Thyroid gland (tissue), 4 donors: ENCODE measurements at places on chromosomes 7 and 10.

DNA sequence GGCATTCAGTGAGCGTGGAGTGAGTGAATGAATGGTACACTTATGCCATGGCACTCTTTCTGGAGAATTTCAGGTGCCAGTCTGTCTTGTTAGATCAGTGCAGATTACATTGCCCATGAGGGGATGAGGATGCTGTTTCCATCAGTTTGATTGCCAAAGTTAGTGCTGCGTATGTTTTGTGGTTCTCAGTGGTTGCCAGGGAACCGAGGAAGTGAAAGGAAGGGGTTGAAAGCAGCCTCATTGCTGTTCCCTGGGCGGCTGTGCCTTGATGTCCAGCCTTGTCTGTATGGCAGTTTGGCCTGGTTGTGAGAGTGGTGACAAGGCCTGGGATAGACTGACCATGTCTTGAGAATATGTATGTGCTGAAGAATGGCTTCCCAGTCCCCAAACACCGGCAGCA lies 30.2 kb downstream of the WBP1L start:
- DNase-seq = peak; percentile 38

DNA sequence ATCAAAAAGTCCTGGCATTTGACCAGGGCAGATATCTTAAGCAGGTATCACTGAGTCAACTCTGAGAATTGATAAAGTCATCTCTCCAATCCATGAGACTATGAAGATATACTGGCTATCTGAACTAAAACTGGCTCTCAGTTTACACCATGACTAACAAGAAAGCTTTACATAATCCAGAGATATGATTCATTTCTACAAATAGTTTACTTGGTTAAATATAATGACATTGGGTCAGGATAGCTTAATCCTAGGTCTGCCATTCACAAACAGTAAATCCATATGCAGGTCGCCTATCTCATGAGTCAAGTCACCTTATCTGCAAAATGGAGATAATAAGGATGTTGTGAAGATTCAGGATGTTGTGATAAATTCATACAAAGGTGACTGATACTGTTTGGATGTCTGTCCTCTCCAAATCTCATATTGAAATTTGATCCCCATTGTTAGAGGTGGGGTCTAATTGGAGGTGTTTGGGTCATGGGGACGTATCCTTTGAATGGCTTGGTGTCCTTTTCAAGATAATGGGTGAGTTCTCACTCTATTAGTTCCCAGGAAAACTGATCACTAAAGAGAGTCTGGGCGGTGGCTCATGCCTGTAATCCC lies 117.4 kb downstream of the JMJD1C start:
- no peak for DNase-seq

DNA sequence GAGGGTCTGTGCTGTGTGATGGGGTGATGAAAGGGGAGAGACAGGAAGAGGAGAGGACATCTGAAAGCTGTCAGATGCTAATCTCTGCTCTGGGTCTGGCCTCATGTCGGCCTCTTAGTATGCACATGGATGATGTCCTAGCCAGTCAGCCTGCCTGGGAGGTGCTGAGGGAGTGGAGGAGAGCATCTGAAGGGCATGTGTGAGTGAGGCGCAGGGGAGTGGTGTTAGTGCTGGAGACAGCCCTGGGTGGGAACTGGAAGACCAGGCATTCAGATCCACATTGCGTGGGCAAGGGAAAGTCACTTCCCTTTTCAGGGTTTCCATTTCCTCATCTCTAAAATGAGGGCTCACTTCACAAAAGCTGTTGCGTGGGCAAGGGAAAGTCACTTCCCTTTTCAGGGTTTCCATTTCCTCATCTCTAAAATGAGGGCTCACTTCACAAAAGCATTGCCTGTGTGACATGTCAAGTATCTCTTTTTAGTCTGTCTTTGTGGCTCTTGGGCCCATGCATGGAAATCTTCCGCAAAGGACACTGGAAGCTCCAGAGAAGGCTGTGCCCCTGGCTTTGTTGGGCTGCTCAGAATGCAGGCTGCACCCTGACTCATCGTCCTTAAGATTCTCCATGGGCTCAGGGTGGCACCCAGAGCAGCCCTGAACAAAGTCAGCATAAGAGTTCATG lies 10.0 kb downstream of the SFTPD start:
- DNase-seq = no peak

GRCh38 chr7:149765399-149766121 lies 7.8 kb downstream of the ZNF467 start:
- no peak for DNase-seq

GRCh38 chr7:16463949-16464715 lies 1.4 kb downstream of the SOSTDC1 start:
- no peak for DNase-seq

- no peak for DNase-seq
Measured at GRCh38 chr10:80280071-80280800, 9.2 kb downstream of the MAT1A start.

DNA sequence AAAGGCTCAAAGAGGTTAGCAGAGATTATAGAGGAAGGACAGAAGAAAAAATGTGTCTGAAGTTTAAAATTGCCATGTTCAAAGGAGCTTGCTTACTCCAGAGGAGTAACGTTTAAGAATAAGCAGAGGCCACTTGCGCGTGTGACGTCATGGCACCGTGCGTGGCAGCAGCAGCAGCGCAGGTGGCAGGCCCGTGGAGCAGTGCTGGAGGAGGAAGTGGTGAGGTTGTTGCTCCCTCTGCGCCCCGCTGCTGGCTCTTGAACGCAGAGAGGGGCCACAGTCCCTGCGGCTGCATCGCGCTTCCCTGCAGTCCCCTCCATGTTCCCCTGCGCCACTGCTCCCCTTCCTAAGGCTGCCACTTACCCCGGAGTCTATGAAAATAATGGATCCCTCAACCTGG lies 37.5 kb downstream of the GDI2 start:
- peak; percentile 10 for DNase-seq

DNA sequence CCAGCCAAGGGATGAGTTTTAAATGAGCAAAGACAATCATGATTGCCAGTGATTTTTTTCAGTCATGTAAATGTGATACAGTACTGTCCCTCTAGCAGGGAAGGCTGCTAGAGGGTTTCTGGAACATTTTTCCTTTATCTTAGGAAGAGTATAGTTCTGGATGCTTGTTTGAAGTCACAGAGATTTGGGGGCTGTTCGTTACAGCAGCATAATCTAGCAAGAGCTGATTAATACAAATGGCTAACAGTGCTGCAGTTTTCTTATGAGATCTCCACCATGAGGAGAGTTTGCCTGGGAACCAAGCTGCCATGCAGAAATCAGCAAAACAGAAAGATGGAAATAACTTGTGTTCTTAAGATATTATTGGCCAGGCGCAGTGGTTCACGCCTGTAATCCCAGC lies 7.9 kb upstream of the PPA1 start:
- no peak for DNase-seq

GRCh38 chr10:101752241-101752640 lies 23.7 kb downstream of the FGF8 start:
- DNase-seq = no peak

GRCh38 chr10:86165666-86166065 lies 200.9 kb downstream of the GRID1 start:
- DNase-seq = no peak

DNA sequence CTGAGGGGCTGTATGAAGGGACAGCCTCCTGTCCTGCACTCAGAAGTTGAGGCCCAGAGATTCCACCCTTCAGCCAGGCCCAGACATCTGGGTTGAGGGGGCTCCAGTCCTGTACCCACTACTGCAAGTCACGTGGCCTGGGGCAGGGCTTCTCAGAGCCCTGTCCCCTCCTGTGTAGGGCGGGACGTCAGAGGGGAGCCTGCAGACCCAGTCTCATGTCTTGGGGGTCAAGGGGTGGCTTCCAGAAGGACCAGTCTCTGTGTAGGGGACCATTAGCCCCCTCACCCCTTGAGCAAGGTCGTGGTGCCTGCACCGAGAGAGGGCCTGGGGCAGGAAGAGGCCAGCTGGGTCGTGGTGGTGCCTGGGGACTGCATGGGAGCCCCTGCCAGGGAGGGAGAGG lies 593 bp upstream of the PILRA start:
- DNase-seq = no peak

- DNase-seq = no peak
Measured at GRCh38 chr7:51309361-51310130, 7.1 kb downstream of the COBL start.

DNA sequence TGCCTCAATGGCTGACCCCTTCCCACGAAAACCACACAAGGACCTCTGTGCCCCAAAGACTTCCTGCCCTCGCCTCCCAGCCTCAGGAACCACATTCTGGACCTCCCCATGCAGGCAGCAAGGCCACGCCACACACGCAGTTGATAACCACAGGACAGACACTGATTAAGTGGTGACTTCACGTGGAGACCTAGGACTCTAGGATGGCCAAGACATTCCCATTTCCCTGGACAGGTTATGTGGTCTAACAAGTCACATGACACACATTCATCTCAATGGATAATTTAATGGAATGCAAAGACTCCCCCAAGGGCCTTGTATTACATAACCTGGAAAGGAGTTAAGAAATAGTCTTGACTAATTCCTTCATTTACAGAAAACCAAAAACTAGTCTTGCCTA lies 110.2 kb downstream of the LARP4B start:
- no peak for DNase-seq

DNA sequence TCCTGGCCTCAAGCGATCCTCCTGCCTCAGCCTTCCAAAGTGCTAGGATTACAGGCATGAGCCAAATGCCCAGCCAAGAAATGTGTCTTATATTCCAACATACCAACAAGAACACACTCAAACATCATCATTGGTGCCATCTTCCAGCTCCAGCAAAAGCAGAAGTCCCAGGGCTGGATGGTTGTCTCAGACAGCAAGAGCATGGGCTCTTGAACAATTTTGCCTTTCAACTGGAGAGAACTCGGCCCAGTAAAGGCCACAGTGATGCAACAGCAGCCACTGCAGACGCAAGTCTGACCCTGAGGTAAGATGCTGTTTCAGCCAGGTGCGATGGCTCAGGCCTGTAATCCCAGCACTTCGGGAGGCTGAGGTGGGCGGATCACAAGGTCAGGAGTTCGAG lies 52.8 kb upstream of the NFE2L3 start:
- DNase-seq = no peak

DNA sequence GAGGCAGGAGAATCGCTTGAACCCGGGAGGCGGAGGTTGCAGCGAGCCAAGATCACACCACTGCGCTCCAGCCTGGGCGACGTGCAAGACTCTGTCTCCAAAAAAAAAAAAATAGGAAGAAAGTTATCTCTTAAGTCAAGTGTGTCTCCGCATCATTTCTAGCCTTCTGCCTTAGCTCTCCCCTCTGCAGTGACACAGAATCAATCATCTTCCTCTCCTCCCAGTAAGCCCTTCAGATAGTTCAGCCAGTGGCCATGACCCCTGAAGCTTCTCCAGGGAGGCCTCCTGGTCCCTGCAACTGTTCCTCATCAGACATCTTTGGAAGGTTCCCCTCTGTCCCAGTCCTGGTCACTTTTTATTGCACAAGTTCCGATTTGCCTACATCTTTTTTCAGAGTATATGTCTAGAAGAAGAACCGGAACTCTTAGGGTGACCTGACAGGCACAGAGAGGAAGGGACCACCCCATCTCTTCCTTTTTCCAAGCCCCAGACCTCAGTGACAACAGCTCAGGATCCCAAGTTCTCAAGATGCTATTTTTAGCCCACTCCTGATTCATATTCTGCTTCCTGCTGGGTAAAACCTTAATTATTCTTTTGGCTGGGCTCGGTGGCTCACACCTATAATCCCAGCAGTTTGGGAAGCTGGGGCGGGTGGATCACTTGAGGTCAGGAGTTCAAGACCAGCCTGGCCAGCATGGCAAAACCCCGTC lies 6.6 kb upstream of the RHBDD2 start:
- DNase-seq = no peak

DNA sequence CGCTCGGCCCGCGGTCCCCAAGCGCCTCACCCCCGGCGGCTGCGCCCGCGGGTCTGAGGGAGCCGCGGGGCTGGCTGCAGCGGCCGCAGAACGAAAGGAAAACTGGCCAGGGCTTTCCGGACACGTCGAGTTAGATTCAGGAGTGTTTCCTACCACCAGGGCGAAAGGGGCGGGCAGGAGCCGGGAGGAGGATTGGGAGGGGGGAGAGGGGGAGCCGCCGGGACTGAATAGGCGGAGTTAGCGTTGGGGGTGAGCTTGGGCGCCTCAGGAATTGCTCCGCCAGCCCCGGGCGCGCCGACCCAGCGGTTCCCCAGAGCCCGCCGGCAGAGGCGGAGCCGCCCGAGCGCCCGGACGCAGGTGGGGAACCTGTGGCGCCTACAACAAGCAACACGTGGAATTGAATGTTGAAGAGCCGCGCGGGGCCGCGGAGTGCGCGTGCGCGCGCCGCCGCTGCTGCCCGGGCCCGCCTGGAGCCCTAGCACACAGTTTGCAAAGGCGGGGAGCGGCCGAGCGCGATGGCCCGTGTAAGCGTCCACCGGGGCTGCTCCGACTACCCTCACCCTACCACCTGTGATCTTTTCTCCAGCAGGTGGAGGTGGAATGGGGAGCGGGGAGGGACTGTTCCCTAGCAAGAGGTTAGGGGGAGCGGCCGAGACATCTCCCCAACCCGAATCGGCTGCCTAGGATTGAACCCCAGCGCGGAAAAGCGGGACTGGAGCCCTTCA lies at the start of gene CADPS2:
Gene CADPS2, minus strand, starts transcription at position 104 of the 725 bp plus-strand sequence. CDS start 123 bp downstream, outside the sequence.
- peak; percentile 94 for DNase-seq

DNA sequence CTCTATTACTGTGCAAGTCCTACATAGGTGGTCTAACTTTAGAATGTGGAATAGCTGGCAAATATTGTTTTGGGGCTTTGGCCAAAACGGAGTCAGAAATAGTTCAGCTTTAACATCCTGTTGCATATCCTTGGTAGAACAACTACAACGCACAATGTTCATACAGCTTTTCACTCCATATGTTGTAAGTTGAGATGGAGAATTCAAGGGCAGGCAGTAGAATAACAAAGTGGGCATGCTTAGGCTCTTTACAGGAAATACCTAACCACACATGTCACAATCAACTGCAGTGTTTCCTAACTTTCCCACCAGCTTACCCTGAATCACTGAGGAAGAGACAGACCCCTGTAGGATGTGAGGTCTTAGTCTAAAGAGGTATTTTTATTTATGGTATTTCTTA lies 122.3 kb downstream of the PPP1R3A start:
- no peak for DNase-seq

DNA sequence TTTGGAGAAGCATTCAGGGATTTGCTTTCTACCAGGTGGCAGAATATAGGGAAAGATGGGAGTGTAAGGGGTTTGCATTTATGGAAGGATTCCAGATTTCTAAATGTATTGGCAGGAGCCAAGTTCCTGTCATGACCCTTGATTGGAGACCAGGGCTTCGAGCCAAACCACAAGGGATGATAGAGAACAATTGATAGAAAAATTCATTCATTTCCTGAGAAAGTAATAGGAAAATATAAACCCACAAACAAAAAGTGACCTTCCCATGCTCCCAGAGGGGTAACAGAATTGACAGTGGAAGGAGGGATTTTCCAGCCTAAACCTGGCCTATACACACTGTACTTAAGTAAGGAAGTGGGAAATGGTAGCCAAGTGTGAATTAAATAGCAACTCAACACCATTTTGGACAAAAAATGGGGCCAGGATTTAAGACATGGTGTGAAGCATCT lies 22.4 kb upstream of the IFIT2 start:
- no peak for DNase-seq

DNA sequence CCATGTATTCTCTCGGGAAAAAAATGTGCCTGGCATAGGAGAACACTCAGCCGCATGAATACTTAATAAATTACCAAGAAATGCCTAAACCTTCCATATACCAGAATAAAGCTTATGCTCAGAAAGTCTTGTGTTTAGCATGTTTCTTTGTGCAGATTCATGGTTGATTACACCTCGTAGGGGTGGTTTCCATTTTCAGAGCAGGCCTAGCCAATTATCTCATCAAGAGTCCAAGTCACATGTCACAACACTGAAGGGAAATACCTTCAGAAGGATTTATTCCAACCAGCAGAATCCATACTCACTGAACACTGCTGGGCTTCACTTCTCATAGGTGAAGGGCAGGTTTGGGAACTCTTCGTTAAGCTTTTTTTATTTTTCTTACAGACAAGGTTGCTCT lies 539.7 kb downstream of the PLXDC2 start:
- DNase-seq = no peak

- DNase-seq = no peak
Measured at GRCh38 chr7:1609023-1609422, 39.2 kb upstream of the PSMG3 start.
